Stimulated activated CD4-positive, alpha-beta T cell treated with anti-CD3 and anti-CD28 coated beads, Interleukin-12 subunit alpha, Interleukin-12 subunit beta, amount 100 ng/mL, for 24 hours (primary cell): ENCODE measurements at places on chromosomes 4 and X.

DNA sequence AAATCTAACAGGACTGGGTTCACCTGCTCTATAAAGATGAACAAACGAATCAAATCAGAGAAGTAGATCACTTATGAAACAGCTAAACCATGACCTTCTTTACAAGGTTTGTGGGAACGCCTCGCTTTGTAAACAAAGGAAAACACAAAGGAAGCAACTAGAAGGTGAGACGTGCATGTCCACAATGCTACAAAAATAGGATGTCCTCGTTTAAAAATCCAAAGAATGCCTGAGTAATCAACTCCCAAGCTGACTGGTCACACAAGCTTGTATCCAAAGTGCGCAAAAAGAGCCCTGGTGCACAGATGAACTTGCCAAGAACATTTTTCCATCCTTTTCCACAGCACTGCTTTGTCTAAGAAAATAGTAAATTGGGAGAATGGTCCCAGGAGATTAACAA, 6.3 kb upstream of the SH3KBP1 start:
- no peak for DNase-seq

DNA sequence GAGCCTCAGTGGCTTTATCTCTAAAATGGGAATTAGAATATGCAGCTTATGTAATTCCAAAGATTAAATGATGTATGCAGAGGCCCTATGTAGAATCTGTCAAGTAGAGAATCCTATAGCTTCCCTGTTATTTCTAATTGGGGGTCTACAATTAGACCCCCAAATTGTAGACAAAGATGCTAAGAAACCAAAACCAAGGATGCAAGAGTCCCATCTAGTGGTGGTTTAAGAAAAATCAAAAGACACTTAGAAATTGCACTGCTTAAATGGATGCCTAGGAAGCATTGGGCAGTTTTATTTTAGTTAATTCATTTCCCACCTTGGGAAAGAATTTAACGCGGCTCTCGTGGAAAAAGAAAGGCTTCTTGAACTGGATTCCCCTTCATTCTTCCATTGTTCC, 115.2 kb downstream of the GABRA2 start:
- no peak for DNase-seq

DNA sequence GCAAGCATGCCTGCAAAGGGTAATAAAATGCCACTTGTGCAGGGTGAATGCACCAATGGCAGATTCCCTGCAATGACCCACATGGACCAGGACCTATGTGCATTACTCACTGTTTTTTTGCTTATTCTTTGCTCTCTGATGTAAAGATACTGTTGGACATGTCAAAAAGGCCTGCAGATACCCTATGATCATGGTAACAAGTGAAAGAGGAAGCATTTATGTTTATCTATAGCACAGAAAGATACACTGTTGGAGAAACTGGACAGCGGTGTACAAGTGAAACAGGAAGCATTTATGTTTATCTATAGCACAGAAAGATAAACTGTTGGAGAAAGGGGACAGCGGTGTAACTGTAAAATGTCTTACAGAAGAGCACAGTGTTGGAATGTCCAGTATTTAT, 127.5 kb downstream of the PAPSS1 start:
- DNase-seq: no peak

- no peak for DNase-seq
These were observed 33.9 kb downstream of the WDR1 start for GRCh38 chr4:10082459-10083272.

- peak; percentile 19 for DNase-seq
These were observed 586 bp downstream of the HERC5 start for GRCh38 chr4:88457307-88458103.

- no peak for DNase-seq
These were observed 6.0 kb downstream of the RASL11B start for GRCh38 chr4:52868133-52868532.

DNA sequence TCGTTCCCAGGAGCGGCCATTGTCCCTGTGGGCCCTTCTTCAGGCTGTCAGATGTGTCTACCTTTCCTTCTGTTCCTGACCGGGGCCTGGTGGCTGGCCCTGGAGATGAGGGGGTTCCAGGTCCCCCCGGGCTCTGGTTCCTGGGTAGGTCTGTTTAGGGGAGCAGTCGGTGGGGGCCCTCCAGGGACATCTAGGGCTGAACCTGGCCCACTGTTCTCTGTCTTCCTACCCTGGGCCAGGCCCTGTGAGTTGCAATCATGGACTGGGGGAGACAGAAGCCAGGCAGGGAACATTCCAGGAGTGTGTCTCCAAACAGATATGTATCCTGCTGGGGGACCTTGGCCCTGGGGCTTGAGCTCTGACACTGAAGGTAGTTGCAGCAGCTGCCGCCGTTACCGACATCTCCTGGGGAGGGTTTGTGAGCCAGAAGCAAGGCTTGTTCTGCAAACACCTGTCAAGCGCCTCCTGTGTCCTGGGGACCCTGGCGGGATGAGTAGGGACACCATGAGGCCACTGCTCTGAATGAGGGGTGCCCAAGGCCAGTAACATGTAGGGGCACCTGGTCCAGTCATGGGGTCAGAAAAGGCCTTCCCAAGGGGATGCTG, 49.5 kb upstream of the ADRA2C start:
- no peak for DNase-seq

DNA sequence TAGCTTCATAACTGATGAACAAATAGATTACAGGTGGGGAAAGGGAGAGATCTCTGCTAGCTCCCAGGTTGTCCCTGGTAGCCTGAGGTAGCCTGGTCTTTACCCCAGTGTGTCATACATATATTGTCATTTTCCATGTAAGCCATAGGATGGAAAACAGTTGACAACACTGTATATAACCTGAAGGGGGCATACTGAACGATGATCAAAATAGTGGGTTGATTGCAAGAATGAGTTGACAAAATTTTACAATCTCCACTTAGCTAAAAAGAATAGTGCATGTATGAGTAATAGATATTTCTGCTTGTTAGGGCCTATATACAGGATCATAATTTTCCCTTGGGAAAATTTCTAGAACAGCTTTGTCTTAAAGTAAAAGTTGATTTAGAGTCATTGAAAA, 304.1 kb upstream of the HAND2 start:
- DNase-seq: no peak

DNA sequence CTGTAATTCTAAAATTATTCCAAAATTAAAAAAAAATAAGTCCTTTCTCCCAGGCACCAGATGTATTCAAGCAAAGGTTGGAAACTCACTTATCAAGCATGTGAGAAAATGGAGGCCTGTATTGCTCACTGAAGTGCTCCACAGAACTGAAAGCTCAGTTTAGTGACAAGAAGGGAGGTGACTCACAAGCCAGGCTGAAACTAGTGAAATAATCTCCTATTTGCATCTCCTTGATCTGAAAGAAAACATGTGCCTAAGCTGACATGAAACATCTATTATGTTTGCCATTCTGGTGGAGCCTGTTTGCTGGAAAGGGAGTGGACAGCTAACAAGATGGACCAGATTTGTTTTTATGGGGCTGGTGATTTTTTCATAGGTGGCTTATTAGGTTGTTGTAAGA, 54.0 kb upstream of the AMELX start:
- DNase-seq: no peak

- DNase-seq: peak; percentile 13
These were observed 2.5 kb downstream of the COQ2 start for GRCh38 chr4:83282049-83282535.

- no peak for DNase-seq
These were observed 150.9 kb downstream of the SHROOM3 start for GRCh38 chr4:76585897-76586360.

DNA sequence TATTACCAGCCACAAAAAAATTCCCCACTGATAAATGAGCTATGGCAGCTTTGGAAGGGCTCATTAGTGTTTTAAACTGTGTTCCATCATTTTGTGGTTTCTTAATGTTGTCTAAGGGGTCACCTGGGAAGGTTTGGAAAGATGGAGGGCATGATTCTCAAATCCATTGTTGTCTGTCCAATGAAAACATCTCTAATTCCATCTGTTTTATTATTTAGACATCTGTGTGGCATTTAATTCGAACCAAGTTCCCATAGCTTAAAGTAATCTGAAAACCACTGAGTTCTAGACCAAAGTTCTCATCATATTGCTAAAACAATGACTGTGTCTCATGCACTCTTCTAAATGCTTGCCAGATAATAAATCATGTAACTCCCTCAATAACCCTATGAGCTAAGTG, 103.8 kb upstream of the PPP3CA start:
- DNase-seq: no peak

GRCh38 chr4:5969336-5969735, 48.9 kb downstream of the C4orf50 start:
- DNase-seq: no peak
